ENCODE measurements at places on chromosomes 5 and 9.

GRCh38 chr5:150278916-150279315, 10.7 kb downstream of the CAMK2A start:
- DNase-seq: no peak

DNA sequence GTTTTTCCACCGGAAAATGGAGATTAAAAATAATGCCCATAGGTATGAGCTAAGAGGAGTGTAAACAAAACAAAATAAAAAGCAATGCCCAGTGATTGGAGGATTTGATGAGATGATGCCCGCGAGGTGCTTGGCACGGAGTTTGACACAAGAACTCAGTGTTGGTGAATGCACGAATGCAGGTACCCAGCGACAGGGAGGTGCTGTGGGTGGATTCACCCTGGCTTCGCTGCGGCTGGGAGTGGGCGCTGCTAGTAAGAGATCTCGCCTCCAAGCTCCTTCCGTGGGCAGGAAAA, 526 bp upstream of the STXBP1 start:
- DNase-seq: no peak

DNA sequence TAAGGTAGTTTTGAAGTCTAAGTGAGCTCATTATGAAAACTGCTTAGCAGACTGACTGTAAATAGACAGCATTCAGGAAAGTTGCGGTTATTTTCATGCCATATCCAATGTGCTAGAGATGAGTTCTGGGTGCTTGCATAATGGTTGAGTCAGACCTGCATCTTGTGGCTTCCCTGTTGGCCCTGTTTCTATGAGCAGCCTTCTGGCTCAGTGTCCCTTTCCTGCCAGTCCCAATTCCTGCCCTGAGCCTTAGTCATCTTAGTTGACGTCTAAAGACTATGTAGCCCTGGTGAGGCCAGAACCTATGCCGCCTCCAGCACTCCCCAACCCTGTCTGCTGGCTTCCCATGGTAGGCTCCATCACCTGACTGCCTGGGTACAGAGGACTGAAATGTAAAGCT, 76.3 kb upstream of the TNFSF8 start:
- DNase-seq: no peak

DNA sequence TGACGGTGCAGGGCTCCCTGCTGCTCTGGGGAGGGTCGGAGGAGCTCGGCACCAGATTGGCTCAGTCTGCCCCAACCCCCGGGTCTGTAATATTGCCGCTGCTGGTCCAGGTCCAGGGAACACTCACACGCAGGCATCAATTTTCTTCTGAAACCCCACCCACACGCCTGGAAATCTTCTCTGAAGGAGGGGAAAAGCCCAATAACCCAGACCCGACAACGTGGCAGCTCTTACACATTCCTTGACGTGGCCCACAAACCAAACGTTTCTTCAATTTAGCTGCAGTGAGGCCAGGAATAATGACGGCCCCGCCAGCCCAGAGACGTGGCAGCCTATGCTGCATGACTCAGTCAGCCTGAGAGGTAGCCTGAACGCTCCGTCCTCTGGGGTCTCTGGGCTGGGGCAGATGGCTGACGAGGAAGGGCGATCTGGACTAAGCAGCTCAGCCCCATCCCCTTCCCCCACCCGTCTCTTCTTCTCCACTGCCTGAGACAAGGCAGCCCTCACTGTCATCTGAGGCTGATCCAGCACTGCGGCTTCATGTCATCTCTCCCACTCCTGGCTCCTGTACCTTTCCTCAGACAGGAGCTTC, 9.9 kb upstream of the SPARC start:
- DNase-seq: no peak

DNA sequence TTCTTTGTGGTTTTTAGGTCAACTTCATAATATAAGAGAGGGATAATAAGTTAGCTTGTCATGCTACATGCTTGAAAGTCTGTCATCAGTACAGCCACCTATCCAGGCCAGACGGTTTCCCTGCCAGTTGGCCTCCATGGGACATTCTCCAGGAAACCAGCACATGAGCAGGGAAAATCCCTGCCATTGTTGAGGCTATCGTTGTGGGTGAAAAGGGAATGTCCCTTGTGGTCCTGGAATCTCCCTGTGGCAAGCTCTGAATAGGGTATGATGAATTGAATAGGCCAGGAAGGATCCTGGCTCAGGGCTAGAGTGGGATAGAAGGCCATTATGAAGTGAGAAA, 12.3 kb downstream of the F2RL1 start:
- DNase-seq: no peak

DNA sequence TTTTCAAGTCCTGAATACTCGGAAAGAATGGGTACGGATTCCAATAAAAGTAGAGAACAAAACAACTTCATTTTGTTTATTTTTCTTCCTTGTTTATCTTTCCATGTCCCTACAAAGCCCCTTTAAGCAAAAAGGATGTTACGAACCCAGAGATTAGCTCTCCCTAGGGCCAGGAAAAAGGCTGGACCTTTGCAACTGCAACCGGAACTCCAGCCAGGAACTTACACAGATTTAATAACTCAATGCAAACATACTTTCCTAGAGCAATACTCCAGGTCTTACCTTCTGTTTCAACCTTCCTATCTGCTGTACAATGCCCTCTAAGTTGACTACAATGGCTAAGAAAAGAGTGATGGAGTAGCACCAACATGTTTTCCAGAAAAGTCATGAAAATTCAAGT, 7.0 kb downstream of the DENND1A start:
- DNase-seq: no peak

- no peak for DNase-seq
Observed at GRCh38 chr5:107594253-107595045, 76.3 kb downstream of the EFNA5 start.

DNA sequence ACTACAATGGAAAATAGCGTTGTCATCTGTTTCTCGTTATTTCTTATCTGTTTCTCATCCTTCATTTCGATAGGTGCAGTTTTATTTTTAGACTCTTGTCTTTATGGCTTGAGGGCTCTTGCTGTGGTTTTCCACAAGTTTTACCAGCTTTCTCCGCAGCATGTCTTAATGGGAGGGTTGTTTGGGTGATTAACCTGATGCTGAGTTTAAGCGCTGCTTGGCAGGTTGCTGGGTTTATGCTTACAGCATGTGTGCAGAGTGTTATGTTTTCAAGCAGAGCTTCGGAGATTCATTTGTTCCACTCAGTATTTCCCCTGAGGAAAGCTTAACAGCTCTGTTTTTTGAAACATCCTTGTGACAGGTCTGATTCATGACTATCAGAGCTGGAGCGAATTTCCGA, 154.0 kb downstream of the SLC12A2 start:
- DNase-seq: no peak

GRCh38 chr9:83511051-83511450, 27.1 kb downstream of the FRMD3 start:
- DNase-seq: no peak

DNA sequence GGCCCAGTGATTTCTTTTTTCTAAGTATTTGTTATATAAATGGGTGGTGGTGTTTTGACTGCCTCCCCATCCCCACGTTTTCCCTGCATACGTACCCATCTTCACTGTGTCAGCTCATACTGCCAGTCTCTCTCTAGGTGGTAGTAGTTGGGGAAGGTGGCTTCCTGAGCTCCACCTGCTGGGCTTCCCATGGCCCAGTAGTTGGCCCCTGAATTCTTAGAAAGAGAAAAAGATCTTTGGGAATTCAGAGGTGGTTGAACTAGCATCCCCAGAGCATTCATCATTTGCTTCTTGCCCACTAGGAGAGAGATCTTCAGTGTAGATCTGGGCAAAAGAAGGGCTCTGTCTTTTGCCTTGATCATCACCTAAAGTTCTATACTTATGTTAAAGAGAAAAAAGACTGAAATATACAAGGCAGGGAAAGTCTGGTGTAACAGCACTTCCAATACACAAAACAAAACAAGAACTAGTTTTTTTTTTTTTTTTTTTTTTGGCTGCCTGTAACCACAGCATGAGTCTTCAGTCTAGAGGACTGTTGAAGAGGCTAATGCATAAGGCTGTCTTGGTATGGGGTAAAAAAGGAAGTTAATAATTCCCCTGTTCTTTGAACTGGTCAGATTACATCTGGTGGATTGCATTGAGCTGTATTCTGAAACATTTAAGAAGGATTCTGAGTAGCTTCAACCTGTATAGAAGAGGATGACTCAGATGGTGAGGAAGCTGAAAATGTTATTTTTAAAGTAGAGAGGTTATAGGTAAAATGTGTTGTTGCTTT, 128.7 kb downstream of the ATG10 start:
- DNase-seq: no peak

GRCh38 chr5:148781766-148782165, 44.6 kb upstream of the ADRB2 start:
- no peak for DNase-seq

- DNase-seq: no peak
Observed at GRCh38 chr5:60685700-60686099, 14.3 kb downstream of the DEPDC1B start.

- DNase-seq: no peak
Observed at GRCh38 chr5:175778951-175779503, 92.4 kb upstream of the CPLX2 start.

DNA sequence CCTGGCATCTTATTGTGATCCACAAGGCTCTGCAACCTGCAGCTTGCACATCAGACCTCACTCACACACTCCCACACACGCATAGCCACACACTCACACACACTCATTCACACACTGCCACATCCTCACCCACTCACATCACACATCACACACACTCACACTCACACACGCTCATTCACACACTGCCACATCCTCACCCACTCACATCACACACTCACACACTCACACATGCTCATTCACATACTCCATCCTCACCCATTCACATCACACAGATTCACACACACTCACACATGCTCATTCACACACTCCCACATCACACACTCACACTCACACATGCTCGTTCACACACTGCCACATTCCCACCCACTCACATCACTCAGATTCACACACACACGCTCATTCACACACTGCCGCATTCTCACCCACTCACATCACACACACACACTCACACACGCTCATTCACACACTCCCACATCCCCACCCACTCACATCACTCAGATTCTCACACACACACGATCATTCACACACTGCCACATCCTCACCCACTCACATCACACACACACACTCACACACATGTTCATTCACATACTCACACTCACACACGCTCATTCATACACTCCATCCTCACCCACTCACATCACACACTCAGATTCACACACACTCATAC, 47.1 kb upstream of the RXRA start:
- DNase-seq: no peak

DNA sequence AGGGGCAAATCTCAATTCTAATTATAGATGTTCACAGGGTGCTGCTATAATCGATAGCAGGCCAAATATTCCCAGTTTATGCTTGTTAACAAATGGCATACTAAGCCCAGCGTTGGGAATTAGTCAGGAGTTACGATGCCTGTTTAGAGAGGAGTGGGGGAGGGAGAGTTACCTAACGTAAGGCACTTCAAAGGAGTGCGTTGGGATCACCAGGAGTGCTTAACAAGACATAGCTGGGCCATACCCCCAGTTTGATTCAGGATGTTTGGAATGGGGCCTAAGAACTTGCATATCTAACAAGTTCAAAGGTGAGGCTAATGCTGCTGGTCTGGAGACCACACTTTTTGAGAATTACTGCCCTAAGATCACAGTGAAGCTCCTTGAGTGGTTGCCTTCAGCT, 14.5 kb upstream of the SRP19 start:
- DNase-seq: no peak

- no peak for DNase-seq
Observed at GRCh38 chr5:161306351-161306995, 240.1 kb downstream of the GABRB2 start.
